ENCODE measurements at places on chromosomes 7 and 10.

- no peak for DNase-seq
Observed at GRCh38 chr7:138204285-138204981, 128.2 kb downstream of the AKR1D1 start.

DNA sequence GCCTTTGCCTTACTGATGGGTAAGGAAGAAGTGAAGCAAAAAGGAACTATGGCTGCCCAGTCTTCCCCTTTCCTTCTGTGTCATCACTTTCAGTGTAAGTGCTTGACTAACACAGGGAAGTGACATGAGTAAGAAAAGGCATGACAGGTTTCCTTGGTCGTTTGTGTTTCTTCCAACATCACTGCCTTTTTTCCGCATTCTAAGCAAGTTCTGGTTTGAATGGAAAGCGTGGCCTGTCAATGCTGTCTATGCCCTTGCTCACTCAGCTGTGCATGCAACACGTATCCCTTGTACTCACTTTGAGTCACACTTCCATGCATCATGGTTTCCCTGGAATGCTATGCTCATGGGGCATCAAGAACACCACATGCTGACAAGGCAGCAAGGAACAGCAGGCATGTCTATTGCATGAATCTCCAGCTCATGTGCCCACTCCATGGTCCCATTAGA lies 111.8 kb downstream of the OAT start:
- no peak for DNase-seq

DNA sequence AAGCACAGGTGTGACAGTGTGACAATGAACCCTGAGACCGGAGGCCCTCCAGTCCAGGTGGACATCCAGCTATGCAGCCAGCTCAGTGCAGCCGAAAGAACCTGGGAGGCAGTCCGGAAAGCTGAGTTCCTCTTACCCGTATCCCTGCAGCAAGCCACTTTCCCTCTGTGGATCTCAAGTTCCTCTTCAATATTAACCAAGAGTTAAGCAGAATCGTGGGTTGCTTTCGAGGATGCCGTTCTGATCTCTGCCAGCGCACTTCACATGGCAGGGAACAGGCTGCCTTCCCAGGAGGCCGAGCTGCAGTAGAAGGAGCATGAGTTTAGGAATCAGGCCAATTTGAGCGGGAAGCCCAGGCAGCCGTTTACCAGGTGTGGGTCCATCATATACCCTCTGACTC lies 591.6 kb downstream of the SDK1 start:
- DNase-seq, result no peak

DNA sequence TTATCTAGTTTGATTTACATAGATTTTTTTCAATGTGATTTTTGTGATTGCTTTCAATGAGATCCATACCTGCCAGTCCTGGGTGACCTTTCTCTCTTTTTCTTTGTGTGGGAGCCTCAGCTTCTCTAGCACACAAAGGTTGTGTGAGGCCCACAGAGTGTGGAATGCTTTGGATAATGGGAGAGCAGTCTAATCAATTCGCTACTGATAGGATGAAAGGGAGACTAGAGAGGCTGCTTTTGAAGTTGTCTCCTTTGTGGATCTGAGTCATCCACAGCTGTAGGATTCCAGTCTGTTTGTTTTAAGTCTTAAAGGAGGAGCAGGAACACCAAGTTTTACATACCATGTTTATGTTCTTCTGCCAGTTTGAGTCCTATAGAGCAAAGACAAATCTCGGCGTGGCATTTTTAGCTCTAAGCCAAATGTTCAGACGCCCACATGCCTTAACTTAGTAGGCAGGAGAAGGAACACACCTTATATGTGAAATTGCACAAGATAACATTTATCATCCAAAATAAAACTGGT lies 330.0 kb downstream of the ARL4A start:
- no peak for DNase-seq

GRCh38 chr10:13706604-13707003 lies 119.8 kb downstream of the PRPF18 start:
- DNase-seq, result no peak

DNA sequence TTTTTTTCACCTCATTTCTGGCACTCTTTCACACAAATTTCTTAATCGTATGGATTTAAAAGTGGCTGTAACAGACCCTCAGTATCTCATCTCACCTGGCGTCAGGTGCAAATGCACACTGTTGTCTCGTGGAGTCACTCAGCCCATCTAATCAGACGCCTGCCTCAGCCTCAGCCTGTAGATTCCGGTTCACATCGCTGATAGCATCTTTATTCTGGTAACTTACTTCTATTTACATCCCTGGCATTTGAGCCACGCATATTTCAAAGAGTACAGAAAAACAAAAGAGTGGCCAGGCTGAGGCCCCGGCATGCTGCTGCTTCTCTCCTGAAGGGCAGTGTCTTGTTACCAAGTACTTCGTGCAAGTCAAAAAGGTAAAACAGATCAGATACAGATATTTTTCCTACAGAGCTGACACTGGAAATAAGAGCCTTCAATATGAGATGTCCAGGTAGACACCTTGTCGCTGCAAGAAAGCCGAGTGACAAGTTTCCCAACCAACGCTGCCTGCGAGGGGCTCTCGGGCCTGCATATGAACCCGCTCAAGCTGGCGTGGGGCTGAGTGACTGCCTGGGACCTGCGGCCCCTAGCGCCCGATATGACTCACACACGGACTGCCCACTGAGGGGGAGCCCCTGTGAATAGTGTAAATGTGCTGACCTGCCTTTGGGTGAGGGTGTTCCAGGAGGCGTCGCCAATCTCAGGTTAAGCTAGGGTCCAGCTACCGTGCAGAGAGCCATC lies 4.3 kb downstream of the VIPR2 start:
- no peak for DNase-seq

GRCh38 chr10:120217736-120218135 lies 239.3 kb upstream of the PLPP4 start:
- DNase-seq, result no peak

DNA sequence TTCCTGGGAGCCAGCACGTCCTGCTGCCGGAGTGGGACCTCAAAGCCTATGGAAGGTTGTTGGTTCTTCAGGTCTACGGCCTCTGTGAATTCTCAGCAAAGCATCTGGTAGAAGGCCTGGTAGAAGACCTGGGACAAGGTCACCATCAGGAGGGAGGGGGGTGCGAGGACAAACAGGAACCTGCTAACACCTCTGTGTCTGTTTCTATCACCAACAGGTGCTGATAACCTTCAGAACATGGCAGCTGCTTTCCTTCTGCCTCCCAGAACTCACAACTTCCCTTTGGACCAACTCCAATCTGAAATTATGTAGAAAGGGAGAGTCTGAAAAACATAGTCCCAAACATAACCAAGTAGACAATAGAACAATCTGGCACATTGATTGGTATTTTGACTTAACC lies 8.3 kb upstream of the MET start:
- no peak for DNase-seq

- DNase-seq, result no peak
Observed at GRCh38 chr7:78198756-78199155, 400.2 kb downstream of the PHTF2 start.

DNA sequence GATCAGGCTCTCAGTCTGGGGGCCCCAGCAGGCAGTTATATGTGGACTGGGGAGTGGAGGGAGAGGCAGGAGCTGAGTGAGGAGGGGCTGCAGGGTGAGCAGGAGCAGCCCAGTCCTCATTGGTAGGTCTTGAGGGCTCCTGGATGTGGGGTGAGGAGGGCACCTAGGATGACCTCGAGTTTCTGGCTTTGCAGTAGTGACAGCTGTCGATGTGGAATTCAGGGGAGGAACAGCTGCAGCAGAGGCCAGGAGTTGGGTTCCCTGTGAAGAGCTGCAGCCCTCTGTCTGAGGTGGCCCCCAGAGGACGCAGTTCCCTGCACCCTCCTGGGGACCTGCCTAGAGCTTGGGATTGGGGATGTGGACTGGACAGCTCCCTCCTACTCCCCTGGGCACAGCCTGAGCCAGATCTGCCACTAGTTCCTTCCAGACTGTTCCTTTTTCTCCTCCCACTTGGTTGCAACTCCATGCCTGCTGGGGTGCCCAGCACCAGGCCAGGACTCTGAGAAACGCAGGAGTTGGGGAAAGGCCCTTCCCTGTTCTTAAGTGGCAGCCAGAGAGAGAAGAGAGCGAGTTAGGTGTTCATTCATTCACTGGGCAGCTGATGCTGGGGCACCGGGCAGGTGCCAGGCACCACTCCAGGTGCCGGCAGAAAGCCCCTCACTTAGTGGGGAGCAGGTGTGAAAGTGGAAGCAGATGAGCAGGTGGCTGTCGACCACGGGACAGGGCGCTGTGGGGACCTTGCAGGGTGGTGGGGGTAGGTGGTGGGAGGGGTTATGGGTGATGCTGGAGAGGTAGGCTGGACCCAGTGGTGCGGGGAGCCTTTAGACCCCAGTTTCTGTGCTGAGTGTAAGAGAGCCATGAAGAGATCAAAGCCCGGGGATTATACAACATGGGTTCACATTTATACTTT lies 57.9 kb downstream of the PRF1 start:
- DNase-seq, result no peak

- no peak for DNase-seq
Observed at GRCh38 chr7:25361863-25362262, 133.6 kb upstream of the NPVF start.

DNA sequence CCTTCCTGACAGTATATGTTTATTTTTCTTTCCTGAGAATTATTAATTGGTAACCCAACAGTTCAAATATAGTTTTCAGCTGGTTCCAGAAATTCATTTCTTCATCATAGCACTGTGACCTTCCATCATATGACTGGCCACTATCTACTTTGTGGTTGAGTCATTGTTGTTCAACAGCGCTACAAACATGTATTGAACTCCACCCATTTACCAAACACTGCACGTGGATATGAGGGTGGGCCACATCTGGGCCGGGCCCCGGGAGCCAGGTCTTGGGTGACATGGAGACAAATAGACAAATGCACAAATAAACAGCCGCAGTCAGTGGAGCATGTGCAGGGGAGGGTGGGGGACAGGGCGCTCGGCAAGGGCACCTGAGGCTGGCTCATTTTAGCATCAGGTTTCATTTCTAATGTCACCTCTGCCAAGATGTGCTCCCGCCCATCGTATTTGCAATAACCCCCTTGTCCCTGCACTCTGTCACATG lies 24.0 kb upstream of the EEPD1 start:
- DNase-seq, result no peak

- no peak for DNase-seq
Observed at GRCh38 chr7:43630482-43630881, 47.6 kb downstream of the STK17A start.

- peak; percentile 21 for DNase-seq
Observed at GRCh38 chr7:32892521-32893206, 1.1 kb upstream of the KBTBD2 start.
